ENCODE measurements at places on chromosomes 5 and 9. TPM values are rescaled to one million over a fixed set of nuclear protein-coding genes. Genes with fewer than 3 reads are reported as not detected.
A peak's percentile ranks its signal among the peaks of the same experiment; 100 is the strongest.

- peaks cover 26% of the 10 kb centered on the region for H3K4me1 ChIP-seq
- H3K27ac ChIP-seq = peak overlapping the region; percentile 96
- DNase-seq = peak; percentile 40
- H3K36me3 ChIP-seq = peaks cover 9% of the 10 kb centered on the region
- H3K4me3 ChIP-seq = no peak overlapping the region
These were observed 12.0 kb downstream of the UIMC1 start for GRCh38 chr5:176994460-176995121.

- DNase-seq = no peak
- no peak overlapping the region for H3K4me3 ChIP-seq
- no peaks in the 10 kb centered on the region for H3K36me3 ChIP-seq
- no peaks in the 10 kb centered on the region for H3K4me1 ChIP-seq
These were observed 78.7 kb upstream of the SMIM23 start for GRCh38 chr5:171706736-171707441.

DNA sequence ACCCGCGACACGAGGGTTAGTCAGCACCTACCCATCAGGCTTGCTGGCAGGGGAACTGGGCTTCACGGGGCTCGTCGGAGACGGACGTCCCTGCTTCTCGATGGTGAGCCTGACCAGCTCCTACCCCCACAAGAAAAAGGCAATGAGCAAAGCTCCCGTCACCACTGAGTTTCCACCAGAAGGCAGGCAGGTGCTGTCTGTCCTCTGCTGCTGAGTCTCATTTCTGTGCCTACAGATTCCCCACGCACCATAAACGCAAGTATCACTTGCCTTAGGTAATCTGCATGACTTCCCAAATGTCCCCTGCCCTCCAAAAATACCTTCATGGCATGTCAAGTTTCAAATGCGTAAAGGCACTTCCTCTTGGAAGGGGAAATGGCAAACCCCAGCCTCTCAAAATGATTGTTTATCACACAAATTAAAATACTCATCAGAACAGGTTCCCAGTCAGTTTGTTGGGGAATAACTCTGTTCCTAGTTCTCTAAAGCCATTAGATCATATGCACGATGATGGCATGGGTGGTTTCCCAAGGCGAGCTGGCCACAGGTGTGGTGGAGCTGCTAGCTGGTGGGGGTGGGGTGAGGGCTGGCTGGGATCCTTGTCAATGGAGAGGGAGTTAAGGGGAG, 85.0 kb downstream of the PRRT1B start:
- DNase-seq = no peak
- peaks cover 25% of the 10 kb centered on the region for H3K4me1 ChIP-seq

Gene ELAVL2
- total RNA-seq = not detected

DNA sequence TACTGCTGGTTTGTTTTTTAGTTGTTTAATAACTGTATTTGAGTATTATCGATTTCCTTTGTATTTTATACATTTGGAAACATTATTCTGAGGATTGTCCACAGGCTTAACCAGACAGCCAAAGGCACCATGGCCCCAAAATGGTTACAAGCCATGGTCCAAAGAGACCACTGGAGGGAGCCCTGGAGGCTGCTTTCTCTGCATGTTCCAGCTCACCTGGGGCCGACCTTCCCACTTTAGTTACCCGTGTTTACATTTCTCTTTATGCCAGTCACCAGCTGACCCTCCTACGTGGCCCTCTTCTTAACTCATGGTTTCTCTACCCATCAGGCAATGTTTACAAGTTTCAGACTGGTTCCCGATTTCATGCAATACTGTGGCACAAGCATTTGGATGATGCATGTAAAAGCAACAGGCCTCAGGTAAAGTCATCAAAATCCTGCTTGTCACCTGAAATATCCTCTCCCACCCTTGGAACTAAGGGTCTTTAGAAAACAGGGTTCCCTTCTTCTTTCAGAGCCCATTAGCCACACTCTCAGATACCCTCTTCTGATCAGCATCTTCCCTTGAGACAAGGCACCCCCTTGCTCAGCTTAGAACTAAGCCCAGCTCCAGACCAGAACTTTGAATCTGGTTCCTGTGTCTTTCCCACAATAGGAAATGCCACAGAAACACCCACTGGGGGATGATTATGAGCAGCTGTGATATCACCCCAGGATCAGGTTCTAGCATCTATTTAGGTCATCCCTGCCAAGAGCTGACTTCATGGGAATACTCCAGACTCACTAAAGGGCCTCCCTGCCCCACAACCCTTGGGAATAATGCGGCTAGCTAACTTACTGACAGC, 49.9 kb upstream of the GARNL3 start:
- no peaks in the 10 kb centered on the region for H3K27me3 ChIP-seq
- DNase-seq = peak; percentile 49
- H3K36me3 ChIP-seq = no peaks in the 10 kb centered on the region
- no peak overlapping the region for H3K4me3 ChIP-seq

- H3K4me3 ChIP-seq = no peak overlapping the region
- no peaks in the 10 kb centered on the region for H3K36me3 ChIP-seq
- 0 out of 2 replicates have a peak, but pooled peaks cover 8% of the 10 kb centered on the region for H3K27me3 ChIP-seq
These were observed 23.8 kb downstream of the C5orf58 start for GRCh38 chr5:170256571-170256970.

Gene SHISAL2B
- total RNA-seq = not detected

- H3K4me1 ChIP-seq = no peaks in the 10 kb centered on the region
- no peak overlapping the region for H3K27ac ChIP-seq
- H3K36me3 ChIP-seq = no peaks in the 10 kb centered on the region
- H3K27me3 ChIP-seq = no peaks in the 10 kb centered on the region
These were observed 154.3 kb downstream of the GABRG2 start for GRCh38 chr5:162221910-162222309.

DNA sequence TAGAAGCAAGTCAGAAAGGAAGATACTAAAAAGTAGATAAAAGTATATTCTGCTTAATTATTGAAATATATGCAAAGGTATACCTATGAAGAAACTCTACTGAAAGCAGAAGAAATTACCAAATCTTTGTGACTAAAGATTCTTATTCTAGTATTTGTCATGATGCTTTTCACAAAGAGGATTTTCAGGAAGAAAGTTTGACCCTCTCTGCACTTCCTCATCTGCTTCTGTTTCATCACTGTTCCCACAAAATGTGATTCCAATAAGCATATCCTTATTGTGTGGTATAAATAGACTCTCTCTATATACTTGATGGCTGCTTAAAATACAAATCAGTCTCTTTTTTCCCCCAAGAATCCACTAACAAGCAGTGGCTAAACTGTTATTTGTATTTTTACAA, 2139.6 kb upstream of the ACO1 start:
- no peaks in the 10 kb centered on the region for H3K4me1 ChIP-seq
- no peaks in the 10 kb centered on the region for H3K36me3 ChIP-seq
- H3K27me3 ChIP-seq = no peaks in the 10 kb centered on the region
- H3K4me3 ChIP-seq = no peak overlapping the region
- DNase-seq = no peak

GRCh38 chr5:14958188-14958587, 86.6 kb upstream of the ANKH start:
- H3K4me1 ChIP-seq = peaks cover 8% of the 10 kb centered on the region
- H3K27ac ChIP-seq = no peak overlapping the region
- H3K27me3 ChIP-seq = peaks cover 4% of the 10 kb centered on the region
- no peaks in the 10 kb centered on the region for H3K36me3 ChIP-seq
- DNase-seq = no peak

DNA sequence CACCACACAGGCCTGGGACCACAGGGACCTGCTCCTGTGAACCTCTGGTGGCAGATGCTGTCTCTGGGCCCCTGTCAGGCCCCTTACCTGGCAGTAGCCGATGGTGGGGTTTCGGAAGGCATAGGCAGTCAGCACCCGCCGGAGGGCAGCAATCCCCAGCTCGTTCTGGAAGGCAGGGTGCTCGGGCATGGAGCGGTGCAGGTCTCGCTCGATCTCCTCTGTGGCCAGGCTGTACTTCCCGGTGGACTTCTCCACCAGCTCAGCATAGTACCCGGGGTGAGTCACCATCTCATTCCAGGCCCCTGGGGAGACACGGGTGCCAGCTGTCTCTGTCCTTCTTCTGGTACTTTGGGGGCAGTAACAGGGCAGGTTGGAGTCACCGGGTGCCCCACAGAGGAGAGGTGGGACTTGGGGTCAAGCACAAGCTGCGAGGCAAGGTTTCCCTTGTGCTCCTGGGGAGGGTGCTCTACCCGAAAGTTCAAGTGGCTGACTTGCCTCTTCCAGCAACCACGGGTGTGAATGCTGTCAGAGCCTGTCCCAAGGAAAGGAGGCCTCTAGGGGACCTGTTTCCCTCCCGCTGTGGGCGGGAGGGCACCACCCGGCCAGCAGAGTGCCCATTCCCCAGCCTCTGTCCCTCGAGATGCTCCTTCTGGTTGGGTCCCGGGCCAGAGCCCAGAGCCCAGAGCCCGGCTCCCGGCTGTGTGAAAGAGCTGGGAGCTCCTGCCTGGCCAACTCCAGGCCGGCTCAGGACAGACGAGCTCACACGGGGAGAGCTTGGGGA, 19.8 kb upstream of the MRNIP start:
- H3K36me3 ChIP-seq = peaks cover 14% of the 10 kb centered on the region
- H3K27ac ChIP-seq = no peak overlapping the region

DNA sequence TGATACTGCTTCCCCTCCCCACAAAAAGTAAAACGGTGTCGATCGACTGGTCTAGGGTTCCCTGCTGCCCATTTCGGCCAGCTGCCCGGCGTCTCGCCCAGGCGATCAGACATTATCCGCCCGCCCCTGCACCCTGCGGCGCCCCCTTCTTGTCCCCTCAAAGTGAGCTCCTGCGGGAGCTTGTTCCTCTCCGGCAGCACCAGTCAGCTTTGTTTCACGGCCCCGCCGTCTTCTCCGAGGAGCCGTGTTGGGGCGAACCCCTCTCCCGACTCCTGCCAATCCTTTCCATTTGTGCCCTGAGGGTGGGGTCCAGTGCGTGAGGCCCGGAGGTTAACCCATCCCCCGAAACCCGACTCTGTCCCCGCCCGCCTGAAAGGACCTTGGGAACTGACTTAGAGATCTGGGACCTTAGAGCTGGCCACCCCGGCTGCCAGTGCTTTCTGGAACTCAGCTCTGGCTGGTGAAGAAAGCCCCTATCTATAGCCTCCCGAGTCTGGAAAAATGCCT, 518 bp downstream of the UBE2B start:
- 0 out of 2 replicates have a peak, but pooled peaks cover 23% of the 10 kb centered on the region for H3K36me3 ChIP-seq
- DNase-seq = peak; percentile 71
- H3K27me3 ChIP-seq = no peaks in the 10 kb centered on the region
